A172 (cell line): ENCODE measurements at places on chromosomes 1 and 21. TPM values are rescaled to one million over a fixed set of nuclear protein-coding genes. Genes with fewer than 3 reads are reported as not detected.

Gene ALX3
- total RNA-seq = not detected in 2 replicates

Gene FAM110D
- total RNA-seq = 0.62 TPM in 1 of 2 replicates, not detected in the other

Gene HCRTR1
- total RNA-seq = not detected in 2 replicates

Gene EFHD2
- 55.7 and 58.5 TPM in 2 replicates for total RNA-seq

Gene AMY1A
- total RNA-seq = not detected in 2 replicates

Gene EVA1C
- total RNA-seq = 1.1 and 2.5 TPM in 2 replicates

Gene MROH7
- total RNA-seq = not detected in 2 replicates

Gene TACSTD2
- total RNA-seq = not detected in 2 replicates

Gene CPLANE2
- total RNA-seq = 2.5 and 5.5 TPM in 2 replicates

Gene PROX1
- 0.22 TPM in 1 of 2 replicates, not detected in the other for total RNA-seq

Gene CCDC27
- total RNA-seq = not detected in 2 replicates

Gene TEDDM1
- not detected in 2 replicates for total RNA-seq

Gene CYP4A11
- total RNA-seq = not detected in 2 replicates

DNA sequence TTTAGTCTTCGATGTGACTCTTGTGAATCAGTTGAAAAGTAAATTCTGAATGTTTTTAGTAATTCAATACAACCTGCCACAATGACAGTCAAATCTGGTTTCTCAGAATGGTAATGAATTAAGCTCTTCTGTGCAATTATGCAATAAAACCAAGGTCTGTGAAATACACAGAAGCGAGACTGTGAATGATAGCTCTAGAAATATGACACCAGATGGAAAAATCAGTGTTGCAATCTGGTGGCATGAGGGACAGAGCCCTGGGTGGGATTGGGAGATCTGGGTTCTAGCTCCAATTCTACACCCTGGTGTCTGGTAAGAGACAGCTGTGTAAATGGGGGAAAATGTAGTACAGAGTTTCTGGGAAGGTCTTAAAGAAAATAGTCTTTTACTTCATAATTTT, 586.4 kb upstream of the ZRANB2 start:
- DNase-seq = no peak

- DNase-seq = no peak
Measured at GRCh38 chr1:160542303-160542945, 19.4 kb upstream of the SLAMF6 start.

DNA sequence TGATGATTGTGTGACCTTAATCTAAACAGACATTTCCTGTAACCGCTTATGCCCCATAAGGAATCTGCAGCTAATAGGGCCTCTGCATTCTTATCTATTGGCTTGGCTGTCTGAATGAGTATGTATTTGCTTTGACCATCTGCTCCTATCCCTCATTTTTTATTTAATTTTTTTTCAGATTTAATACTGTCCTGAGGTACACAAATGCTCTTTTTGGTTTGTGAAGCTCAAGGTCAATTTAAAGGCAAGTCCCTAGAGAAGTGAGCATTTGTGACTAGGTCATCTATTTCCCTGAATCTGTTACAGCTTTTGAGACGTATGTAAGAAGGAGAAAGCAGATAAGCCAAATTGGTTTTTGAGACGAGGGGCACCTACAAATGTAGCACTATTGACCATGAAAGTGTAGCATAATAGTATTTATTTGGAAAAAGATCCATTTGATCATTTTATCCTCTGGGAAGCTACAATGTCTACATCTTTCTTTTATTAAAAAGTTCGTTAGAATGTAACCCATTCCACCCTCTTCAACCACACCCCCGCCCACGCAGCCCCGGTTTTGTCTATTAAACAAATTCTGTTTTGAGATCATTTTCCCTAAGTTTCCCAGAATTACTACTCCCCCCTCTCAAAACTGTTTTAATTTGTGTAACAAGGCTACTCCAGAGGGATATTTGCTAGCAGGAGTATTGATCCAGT, 69.2 kb upstream of the HSPA13 start:
- DNase-seq = no peak

GRCh38 chr1:53754484-53755312, 15.7 kb upstream of the GLIS1 start:
- peak; percentile 67 for DNase-seq

- no peak for DNase-seq
Measured at GRCh38 chr1:223720971-223721591, 8.7 kb downstream of the CAPN2 start.

DNA sequence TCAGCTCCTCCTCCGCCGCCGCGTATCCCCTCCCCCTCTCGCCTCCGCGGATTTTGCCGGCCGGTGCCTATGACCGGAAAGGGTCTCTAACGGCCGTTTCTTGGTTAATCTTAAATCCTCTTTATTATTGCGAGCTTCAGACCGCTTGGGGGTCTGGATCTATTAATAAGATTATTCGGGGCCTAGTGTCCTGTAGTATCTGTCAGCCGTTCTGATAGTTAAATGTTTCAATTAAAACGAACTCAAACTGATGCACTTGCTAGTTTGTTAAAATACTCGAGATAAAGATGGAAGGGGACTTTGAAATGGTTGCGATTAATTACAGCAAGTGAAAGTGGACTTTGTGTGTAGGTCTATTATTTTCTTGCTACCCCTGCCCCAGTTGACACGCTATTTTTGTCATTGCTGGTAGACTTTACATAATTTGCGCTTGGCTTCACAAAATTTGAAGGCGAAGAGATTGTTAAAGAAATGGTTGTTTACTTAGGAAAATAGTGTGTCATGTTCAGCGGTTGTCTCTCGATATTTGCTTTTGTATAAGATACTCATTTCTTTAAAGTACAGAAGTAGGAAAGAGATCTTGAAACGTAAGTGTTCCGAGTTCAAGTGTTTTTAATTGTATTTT, 779 bp downstream of the SON start:
- DNase-seq = no peak

GRCh38 chr1:89351597-89352311, 12.1 kb upstream of the GBP6 start:
- no peak for DNase-seq

GRCh38 chr1:978835-979743, 2.8 kb downstream of the PERM1 start:
- no peak for DNase-seq

GRCh38 chr21:27134516-27134915, 167.6 kb upstream of the ADAMTS5 start:
- DNase-seq = no peak

DNA sequence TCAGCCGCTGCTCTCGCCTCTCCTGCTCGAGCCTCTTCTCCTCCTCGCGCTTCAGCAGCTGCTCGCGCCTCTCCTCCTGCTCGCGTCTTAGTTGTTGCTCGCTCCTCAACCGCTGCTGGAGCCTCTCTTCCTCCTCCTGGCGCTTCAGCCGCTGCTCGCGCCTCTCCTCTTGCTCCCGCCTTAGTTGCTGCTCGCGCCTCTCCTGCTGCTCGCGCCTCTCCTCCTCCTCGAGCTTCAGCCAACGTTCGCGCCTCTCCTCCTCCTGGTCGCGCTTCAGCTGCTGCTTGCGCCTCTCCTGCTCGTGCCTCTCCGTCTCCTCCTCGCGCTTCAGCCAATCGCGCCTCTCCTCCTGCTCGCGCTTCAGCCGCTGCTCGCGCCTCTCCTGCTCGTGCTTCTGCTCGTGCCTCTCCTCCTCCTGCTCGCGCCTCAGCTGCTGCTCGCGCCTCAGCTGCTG, 3.7 kb downstream of the TCHH start:
- DNase-seq = no peak

DNA sequence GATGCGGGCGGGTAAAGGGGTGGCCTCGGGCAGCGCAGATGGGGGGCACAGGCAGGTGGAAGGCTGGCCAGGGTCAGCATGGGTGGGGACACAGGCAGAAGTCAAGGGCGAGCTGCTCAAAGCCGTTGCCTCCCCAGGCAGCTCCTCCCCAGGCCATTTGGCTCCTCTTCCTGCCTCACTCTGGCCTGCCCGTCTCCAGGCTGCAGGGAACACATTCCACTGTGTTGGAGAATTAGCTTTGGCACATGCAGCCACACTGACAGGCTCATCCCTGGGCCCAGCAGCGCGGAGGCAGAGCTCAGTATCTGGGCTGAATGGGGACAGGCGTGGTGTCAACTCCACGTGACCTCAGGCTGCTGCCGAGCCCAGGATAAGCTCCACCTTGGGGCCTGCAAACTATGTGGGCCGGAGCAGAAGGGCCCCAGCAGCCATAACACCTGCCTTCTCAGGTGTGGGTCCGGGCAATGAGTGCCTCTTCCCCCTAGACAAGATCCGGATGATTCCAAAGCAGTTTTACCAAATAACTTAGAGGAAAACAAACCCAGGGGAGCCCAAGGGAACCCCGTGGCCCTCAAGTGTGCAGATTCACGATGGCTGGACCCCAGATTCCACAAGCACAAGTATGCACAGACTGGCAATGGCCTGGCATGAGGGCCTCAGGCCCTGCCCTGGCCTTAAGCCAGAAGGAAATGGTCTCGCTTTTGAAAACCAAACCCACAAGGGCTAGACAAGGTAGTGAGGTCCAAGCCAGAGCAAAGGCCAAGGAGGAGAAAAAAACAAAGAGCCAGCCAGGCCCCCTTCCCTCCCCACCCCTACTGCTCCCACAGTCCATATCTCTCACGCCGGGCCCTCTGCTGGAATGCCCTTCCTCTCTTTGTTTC, 40.2 kb downstream of the HSPG2 start:
- no peak for DNase-seq

DNA sequence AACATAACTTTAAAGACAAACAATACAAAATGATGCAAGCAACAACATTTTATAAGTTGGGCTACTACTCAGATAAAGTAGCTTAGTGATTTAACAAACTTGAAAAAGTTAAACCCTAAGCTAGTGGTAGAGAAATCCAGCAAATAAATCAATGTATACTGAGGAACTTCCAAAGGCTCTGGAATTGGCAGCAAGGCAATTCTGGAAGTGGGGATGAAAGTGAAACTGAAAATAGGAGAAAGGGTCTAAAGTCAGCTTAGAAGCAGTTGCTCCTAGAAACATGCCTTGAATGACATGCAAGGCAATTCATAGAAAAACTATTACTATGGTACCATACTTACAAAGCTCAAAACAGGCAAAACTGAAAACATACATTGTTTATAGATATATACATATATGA, 90.0 kb upstream of the CAMK1G start:
- DNase-seq = peak; percentile 20

DNA sequence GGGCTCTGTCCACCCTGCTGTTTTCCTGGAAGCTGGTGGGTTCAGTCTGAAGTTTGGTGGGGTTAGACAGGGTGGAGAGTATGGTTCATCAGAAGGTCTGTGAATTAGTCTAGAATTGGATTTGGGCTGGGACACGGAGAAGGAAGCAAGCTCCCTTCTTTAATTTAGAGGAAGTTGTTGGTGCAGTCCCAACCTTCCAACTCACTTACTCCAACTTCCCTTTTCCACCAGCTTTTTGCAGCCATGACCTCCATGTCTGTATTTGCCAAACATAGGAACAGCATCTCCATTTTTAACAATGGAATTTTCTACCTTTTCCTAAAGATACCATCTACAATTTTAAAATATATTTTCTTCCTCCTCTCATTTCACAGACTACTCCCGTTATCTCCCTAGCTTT, 28.5 kb upstream of the PRELP start:
- DNase-seq = no peak

DNA sequence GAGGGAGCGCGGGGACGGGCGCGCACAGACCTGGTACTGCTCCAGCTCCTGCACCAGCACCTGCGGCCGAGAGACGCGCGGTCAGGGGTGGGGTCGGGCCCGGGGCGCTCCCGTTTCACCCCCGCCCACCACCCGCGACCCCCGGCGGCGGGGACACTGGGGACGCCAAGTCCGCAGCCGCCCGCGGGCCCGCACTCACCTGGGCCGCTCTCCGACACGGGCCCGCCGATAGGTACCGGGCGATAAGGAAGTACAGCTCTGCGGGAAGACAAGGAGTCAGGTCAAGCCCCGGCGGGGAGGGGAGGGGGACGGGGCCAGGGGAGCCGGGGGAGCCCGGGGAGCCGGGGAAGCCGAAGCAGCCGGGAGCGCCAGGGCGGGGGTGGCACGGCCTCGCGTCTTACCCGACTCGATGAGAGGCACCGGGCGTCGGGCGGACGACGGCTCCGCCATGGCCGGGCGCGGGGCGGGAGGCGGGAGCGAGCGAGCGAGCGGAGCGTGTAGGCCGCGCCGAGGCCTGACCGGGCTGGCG, 326 bp downstream of the BRWD1 start:
- no peak for DNase-seq

GRCh38 chr1:9648171-9648570, 3.4 kb upstream of the PIK3CD start:
- no peak for DNase-seq

GRCh38 chr1:67850151-67850551, 16.9 kb upstream of the GNG12 start:
- DNase-seq = peak; percentile 66

DNA sequence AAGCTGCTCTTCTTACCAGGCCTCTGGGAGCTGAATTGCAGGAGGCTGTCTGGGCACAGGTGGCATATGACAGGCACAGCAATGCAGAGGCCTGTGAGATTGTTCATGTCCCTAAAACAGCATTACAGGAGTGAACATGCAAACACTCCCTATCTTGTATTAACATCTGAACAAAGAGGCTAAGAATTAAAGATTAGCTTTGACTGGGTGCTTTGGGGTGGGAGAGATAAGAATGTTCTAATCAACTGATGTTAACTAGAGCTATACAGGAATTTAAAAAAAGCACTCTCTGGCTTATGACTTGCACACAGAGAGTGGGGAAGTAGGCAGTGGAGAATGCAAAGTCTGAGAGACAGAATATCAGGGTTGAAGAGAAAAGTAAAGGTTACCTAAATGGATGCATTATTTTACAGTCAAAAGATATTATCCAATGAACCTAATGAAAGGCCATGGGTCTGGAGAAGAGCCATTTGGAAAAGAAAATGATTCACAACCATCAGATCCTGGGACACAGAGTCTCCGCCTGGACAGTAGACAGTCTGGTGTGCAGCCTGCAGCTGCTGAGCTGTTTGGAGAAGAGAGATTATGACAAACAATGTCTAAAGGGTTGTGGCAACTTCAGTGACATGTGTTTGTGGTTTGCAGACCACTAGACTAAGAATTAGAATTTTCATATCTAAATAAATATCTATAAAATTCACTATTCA, 20.2 kb downstream of the DPT start:
- DNase-seq = no peak

DNA sequence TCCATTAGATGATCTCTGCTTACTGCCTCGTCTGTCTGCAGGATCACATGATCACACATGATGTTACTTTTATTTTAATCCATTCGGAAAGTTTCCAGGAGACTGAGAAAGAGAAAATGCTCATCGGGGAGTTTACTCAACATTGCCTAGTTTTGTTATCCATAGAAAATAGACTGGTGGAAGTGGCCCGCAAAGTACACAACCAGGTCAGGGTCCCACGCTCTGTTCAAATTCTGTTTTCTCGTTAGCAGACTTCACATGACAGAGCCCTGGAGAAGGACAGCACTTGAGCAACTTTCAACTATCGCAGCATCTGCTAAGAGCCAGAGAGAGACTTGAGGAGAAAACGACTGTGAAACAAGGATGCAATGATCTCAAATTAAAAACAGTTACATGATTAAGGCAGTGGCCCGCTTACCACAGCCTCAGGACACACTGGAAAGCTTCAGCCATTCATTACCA, 44.2 kb downstream of the ADAMTS1 start:
- DNase-seq = no peak

GRCh38 chr1:223135176-223135942, 7.7 kb downstream of the TLR5 start:
- peak; percentile 66 for DNase-seq

DNA sequence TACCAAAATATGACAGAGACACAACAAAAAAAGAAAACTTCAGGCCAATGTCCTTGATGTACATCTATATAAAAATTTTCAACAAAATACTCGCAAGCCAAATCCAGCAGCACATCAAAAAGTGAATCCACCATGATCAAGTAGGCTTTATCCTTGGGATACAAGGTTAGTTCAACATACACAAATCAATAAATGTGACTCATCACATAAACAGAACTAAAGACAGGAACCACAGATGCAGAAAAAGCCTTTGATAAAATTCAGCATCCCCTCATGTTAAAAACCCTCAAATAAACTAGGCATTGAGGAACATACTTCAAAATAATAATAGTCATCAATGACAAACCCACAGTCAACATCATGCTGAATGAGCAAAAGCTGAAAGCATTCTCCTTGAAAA, 101.5 kb downstream of the NME7 start:
- DNase-seq = no peak
